Lung microvascular endothelial cell (primary cell): ENCODE measurements at places on chromosomes 1 and 21.

DNA sequence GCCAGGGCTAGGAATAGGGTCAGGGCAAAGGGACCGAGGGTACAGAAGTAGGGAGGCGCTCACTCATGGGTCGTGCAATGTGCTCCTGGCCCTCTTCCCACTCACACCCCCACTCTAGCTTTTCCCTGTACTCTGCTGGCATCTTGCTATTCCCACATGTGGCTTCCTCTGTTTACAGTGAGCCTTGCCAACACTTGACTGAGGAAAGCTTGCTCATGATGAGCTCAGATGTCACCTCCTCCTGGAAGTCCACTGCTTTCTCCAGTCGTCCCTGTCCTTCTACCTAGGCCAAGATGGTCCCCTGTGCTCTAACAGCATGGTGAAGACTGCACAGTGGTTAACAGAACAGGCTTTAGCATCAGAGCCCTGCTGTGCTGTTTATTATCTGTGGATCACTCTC, 8.0 kb upstream of the RIMS3 start:
- peak; percentile 37 for DNase-seq

DNA sequence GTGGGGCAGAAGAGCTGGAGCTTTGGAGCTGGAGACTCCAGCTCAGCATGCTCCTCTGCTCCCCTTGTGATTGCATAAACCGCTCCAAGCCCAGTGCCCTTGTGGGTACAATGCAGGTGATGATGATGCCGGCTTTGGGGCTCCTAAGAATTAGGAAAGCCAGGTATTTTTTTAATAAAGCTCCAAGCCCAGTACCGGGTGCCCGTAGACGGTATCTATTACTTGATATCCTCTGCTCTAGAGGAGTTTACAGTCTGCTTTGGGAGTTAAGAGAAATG, 27.2 kb downstream of the TENT5C start:
- DNase-seq, result no peak

- DNase-seq, result no peak
Measured at GRCh38 chr1:245605480-245606156, 450.8 kb downstream of the KIF26B start.

DNA sequence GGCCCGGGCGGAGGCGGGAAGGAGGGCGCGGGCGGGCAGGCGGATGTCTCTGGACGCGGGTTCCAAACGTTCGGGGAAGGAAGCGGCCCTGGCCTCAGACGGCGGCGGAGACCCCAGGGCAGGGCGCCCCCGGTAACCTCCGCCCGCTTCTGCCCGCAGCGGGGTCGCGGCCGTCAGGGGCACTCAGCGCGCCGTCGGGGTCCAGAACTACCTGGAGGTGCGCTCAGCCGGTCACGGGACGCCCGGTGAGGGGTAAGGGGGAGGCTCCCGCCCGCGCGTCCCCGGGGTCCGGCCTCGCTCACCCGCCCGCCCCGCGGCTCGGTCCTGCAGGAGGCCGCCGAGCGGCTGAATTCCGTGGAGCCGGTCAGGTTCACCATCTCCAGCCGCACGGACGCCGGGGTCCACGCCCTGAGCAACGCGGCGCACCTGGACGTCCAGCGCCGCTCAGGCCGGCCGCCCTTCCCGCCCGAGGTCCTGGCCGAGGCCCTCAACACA, 406 bp downstream of the PUSL1 start:
- no peak for DNase-seq

GRCh38 chr21:28261298-28261697, 731.4 kb downstream of the LTN1 start:
- no peak for DNase-seq

DNA sequence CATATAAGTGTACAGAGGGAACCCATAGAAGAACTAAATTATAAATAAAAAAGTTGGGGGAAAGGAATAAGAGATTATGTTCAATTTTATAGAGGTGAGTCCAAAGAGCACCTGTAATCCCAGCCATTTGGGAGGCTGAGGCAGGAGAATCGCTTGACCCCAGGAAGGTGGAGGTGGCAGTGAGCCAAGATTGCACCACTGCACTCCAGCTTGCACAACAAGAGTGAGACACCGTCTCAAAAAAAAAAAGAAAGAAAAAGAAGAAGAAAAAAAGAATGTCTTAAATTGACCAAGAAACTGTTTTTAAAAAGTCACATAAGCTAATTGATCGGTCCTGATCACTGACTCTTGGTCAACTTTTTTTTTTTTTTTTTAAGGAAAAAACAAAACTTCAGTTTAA, 19.1 kb upstream of the ATF3 start:
- DNase-seq, result no peak
